ENCODE measurements at places on chromosomes 16 and 17.
A peak's percentile ranks its signal among the peaks of the same experiment; 100 is the strongest.

- DNase-seq, result peak; percentile 10
These were observed 477 bp downstream of the CENPV start for GRCh38 chr17:16352667-16353316.

DNA sequence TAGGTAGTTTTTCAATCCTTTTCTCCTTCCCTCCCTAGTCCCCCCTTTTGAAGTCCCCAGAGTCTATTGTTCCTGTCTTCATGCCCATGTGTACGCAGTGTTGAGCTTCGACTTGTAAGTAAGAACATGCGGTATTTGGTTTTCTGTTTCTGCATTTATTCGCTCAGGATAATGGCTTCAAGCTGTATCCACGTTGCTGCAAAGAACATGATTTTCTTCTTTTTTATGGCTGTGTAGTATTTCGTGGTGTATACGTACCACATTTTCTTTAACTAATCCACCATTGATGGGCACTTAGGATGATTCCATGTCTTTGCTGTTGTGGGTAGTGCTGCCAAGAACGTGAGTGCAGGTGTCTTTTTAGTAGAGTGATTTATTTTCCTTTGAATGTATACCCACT is 651.2 kb downstream of the WWOX start:
- DNase-seq, result no peak

GRCh38 chr17:59846394-59847165 is 46.2 kb downstream of the TUBD1 start:
- no peak for DNase-seq

DNA sequence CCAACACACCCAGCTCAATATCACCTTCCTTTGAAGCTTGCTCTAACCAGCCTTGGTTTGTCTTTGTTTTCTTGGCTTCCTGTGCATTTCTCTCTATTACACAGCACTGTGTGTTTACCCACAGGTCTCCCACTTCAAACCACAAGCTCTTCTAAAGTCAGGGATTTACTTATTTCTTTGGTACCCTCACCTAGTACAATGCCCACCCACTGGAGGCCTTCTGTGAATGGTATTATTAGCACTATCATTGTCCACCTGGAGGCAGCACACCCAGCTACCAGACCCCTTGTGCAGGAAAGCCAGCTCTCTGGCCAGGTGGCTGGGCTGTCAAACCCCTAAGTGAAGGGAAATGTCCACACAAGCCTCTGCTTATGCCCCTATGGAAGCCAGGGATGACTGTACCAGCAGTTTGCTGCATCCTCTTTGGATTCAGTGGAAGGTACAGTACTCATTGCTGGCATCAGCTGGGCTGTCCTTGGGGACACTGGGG is 9.4 kb upstream of the TOP2A start:
- no peak for DNase-seq

GRCh38 chr16:73050201-73051099 is 2.5 kb upstream of the ZFHX3 start:
- DNase-seq, result no peak

- DNase-seq, result no peak
These were observed 19.0 kb upstream of the RMI2 start for GRCh38 chr16:11326084-11326736.
